NCI-H1694 (cell line): ENCODE measurements at places on chromosomes 3 and 15.

DNA sequence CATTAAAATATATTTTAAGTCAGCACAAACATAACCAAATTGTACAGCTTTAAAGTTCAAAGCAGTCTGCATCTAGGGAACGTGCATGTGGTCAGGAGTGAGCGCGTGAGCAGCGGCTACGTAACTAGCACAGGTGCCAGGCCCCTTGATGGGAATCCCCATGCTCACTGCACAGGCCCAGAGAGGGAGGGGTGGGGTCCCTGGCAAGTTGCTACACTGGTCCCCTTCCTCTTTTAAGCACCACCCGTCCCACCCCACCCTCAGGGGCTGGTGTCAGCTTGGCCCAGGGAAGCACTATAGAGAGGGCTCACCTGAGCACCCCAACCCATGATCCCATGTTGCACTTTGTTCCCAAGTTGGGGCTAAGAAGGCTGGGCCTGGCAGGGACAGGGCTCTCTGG lies 835 bp upstream of the GMPPB start:
- no peak for DNase-seq

GRCh38 chr3:173923204-173923603 lies 525.7 kb downstream of the NLGN1 start:
- DNase-seq = no peak

DNA sequence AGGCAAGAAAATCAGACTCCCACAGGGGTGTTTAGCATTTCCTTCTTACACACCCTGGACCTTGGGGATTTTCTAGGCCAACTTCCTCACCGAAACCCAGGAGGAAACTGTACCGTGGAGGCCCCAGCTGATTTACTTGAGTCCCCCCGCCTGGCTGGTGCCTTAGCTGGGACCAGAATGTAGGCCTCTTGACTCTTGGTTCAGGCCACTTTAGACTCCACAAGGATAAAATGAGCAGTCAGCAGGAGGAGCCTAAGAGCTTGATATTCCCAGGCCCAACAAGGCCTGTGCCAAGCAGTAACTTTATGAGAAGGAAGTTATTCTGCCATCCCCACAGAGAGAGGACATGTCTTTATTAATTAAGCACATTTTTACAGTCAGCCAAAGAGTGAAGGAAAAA lies 4.6 kb upstream of the APBA2 start:
- no peak for DNase-seq

DNA sequence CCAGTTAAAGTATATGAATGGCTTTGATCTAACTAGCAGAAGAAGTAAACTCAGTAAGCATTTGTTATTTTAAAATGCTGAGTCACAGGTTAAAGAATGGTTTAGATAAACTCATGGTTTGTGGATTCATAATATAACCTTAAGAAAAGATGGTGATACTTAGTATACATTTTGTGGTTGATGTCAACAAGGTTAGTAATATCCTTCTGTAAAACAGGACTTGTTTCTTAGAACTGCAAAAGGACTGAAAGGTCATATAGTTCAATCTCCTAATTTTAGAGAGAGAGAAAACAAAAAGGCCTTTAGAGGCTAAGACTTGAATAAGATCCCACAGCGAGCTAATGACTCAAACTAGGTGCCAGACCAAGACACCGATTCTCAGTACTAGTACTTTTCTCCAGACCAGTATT lies 50.0 kb downstream of the STRIT1 start:
- DNase-seq = no peak

GRCh38 chr3:157865352-157866000 lies 240.7 kb downstream of the SHOX2 start:
- DNase-seq = no peak

GRCh38 chr15:66761726-66762595 lies 59.9 kb downstream of the SMAD6 start:
- DNase-seq = no peak

GRCh38 chr3:95567346-95567745 lies 1247.0 kb upstream of the EPHA6 start:
- no peak for DNase-seq

DNA sequence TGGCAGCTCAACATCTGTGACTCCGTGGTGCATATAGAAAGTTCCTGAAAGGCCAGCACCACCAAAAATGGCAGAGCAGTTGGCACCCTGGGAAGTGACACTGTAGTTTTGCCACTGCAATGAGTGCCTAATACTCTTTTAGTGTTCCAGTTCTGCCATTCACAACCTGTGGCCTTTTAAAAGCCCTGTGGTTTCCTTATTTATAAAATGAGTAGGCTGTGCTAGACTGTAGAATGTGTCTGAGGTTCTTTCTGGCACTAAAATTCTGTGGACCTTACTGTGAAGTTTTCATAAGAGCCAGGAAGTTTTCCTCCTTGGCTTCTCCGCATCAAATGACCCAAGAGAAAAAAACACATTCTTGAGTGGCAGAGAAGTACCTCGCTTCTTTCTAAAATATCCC lies 74.1 kb downstream of the MME start:
- DNase-seq = no peak

DNA sequence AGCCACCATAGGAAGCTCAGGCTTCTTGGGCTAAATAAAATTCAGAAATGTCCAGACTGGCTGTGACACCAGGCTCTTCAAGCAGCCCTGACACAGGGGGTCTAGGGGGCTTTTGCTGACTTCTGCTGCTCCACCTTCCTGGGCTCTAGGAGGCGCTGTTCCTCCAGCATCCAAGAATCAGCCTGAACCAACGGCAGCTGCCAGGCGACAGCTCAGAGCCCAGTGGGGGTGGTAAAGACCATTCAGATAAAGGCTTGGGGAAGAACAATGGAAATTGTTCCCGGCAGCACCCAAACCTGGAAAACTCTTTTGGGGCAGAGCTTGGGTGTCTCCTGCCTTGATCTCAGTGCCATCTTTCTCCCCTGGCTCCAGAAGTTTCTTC lies 21.6 kb upstream of the PSTPIP1 start:
- peak; percentile 54 for DNase-seq

DNA sequence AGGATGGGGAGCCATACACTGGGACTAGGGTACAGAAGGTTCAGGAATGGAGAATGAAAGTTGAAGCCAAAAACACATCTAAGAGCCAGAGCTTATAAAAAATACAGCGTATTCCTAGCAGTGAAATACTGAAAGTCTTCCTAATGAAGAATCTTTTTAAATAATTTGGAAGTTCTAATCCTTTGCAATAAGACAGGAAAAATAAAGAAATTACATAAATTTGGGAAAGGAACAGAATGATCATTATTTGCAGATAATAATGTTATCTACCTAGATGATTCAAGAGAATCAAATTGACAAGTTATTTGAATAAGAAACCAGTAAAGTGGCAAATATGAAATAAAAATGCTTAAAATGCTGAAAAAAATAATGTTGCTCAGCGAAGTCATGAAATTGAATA lies 32.3 kb upstream of the NR2F2 start:
- no peak for DNase-seq

DNA sequence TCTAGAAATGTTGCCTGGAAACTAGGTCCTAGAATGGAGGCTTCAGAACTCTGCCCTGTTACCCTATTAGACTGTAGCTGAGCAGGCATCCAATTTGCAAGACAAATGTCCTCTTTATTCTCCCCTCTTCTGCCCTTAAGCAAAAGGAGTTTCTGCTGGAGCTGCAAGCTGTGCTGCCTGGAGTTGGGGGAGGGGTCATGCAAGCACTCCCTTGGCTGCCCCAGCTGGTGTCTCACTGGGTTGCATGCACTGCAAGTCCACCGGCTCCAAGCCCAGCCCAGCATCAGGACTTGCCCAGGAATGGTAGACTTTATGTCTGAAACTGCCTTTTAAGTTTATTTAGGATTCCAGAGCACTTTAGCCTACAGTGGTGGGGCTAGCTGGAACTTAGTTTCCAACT lies 15.7 kb upstream of the RBP2 start:
- no peak for DNase-seq

- no peak for DNase-seq
These were observed 789.8 kb downstream of the TUSC7 start for GRCh38 chr3:117499189-117499870.

- DNase-seq = no peak
These were observed 28.4 kb downstream of the ZNF860 start for GRCh38 chr3:32009957-32010356.

DNA sequence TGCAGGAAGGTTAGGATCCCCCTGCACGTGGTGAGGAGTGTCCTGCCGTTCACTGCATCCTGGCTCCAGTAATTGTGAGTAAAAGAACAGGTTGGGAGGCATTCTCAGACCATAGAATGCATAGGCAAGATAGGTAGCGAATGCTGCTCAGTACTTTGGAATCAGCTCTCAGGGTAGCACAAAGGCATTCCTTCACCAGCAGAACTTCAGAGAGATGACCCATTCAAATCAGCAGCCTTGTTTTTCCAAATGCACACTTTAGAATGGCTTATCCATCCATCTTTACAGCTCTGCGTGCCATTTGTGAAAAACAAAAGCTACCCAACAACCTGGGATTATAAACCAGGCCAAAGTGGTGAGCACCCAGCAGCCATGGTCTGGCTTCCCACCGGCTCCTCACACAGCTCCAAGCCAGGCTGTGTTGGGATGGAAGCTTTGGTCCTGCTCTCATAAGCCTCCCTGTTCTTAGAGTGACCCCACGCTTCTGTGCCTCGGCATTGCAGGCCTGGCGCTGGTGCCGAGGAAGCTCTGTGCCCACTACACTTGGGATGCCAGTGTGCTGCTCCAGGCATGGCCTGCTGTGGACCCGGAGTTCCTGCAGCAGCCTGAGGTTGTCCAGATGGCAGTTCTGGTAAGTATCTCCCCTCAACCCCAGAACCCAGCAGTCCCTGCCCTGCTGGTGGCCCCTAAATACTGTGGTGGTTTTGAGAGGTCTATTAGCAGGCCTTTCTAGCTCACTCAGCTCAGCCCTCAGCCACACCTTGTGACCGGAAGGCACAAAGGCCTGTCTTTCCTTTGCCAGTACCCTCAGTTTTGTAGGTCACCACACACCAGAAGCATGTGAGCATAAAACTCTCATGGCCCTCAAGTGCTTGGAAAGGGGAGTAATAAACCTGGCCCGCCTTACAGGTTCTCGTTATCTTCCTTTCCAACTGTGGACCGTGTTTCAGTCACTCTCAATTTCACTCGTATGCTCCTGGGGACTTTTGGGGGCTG lies 52.9 kb upstream of the LIMD1 start:
- DNase-seq = no peak

GRCh38 chr3:171093462-171093861 lies 66.9 kb upstream of the SLC2A2 start:
- DNase-seq = no peak

- DNase-seq = no peak
These were observed 30.0 kb downstream of the STARD5 start for GRCh38 chr15:81293728-81294515.

- DNase-seq = no peak
These were observed 8.7 kb downstream of the NPTN start for GRCh38 chr15:73624530-73624929.

DNA sequence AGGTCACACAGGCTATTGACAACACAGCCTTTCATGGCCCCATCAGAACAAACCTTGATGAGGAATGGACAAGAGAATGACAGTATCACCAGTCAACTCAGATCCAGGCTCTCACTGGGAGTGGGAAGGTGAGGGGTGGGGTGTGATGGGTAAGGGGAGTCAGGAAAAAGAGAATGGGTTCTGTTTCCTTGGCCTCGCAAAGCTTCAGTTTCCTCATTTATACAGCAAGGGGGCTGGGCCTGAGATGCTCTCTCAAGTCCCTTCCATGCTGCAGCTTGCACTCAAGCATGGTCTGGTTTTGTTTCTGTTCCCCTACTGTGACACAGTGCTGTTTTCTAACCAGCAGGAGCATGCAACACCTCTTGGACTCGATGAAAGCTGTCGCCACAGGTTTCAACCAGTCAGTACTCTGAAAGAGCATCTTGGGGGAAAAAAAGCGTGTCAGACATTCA lies 65.7 kb upstream of the IL12A start:
- no peak for DNase-seq

DNA sequence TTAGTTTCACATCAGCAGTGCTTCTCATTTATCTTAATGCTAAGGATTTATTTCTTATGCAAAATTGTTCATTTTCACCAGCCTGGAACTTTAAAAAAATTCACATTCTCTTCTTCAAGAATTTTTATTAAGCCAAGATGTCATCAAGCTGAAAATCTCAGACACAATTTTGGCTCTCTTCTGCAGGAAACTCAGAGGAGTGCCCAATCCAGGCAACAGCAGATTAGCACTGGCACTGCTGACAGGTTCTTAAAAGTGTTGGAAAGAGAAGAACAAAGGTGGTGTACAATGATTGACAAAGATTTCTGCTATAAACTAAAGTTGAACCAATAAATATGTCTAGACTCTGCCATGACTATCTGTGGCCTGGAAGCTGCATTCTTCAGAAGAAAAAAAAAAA lies 479.5 kb downstream of the FHIT start:
- no peak for DNase-seq

DNA sequence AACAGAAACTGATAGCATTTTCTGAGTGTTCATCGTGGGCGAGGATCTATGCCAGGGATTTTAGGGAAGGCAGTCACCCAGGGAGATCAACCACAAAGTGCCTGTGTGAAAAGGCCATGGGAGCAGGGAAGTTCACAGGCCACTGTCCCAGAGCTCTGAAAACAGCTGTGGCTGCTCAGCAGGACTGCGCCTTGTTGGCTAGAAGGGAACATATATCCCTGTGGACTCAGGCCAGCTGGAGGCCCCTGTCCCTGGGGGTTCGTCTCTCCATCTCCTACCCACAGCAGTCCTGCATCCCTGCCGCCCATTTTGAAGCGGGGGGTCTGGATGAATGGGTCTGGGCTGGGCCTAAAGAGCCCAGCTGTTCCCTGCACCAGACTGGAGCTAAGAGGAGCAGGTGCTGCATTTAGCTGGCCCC lies 27.8 kb downstream of the PPCDC start:
- peak; percentile 29 for DNase-seq

GRCh38 chr3:72077473-72078259 lies 292.7 kb upstream of the PROK2 start:
- no peak for DNase-seq

DNA sequence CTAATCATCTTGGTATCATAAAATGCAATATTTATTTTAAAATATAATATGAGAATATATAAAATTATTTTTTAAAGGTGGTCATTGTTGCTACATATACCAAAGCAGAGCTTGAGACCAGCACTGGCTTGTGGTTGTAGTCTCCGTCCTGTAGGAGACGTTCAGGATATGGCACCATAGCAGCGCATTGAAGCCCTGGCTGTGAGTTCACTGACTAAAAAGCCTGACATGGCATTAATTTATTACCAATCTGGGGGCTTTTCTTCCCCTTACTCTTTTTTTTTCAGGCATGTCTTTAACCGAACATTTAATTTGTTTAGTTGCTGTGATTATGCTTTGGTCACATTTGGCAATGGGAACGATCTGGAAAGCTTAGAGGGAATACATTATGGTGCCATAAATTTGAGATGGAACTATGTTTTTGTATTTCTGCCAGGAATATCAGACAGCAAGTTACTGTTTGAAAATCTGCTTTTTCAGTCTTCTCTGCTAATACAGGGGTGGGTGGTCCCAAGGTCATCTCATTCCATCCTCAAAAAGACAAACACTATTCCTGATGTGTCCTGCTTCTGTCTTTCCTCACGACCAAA lies 108.5 kb downstream of the ZIC4 start:
- DNase-seq = no peak
